Lung microvascular endothelial cell (primary cell): ENCODE measurements at places on chromosomes 1 and 21. TPM values are rescaled to one million over a fixed set of nuclear protein-coding genes. Genes with fewer than 3 reads are reported as not detected.

The HPCAL4 gene
- total RNA-seq: not detected in 2 replicates

The TMEM200B gene
- 0.20 and 0.22 TPM in 2 replicates for total RNA-seq

The CRYBG2 gene
- total RNA-seq: 0.44 TPM in 1 of 2 replicates, not detected in the other

The LCE1B gene
- total RNA-seq: not detected in 2 replicates
